COR-L47 (cell line): ENCODE measurements at places on chromosomes 3 and 15.

GRCh38 chr3:193828477-193828876, 235.5 kb downstream of the OPA1 start:
- DNase-seq: no peak

- DNase-seq: no peak
These were observed 18.3 kb downstream of the NOX5 start for GRCh38 chr15:69032703-69033373.

DNA sequence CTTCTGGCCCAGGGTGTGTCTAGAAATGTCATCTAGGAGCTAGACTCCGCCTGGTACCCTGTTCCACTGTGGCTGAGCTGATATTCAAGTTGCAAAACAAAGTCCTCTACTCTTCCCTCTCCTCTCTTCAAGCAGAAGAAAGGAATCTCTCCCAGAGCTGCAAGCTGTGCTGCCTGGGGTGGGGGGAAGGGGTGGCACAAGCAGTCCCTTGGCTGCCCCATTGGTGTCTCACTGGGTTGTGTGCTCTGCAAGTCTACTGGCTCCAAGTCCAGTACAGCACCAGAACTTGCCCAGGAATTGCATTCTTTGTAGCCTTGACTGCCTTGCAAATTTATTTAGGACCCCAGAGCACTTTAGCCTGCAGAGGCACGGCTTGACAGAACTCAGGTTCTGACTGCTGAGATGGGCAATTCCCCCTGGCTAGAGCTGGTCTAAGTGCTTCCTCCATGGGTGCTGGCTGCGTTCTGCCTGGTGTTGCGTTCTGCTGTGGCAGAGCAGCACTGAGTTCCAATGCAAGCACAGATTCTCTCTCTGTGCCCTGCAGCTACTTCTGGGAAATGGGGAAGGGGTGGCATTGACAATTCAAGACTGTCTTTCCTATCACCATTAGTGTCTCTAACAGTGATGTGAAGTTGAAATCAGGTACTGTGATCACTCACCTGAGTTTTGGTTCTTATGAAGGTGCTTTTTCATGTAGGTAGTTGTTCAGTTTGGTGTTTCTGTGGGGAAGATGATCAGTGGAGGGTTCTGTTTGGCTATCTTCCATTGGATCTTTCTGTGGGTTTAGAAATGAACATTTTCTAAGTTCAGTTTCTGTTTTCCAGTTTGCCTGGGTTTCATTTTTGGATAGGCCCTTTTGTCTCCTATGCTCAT, 39.5 kb downstream of the OXSR1 start:
- DNase-seq: no peak

DNA sequence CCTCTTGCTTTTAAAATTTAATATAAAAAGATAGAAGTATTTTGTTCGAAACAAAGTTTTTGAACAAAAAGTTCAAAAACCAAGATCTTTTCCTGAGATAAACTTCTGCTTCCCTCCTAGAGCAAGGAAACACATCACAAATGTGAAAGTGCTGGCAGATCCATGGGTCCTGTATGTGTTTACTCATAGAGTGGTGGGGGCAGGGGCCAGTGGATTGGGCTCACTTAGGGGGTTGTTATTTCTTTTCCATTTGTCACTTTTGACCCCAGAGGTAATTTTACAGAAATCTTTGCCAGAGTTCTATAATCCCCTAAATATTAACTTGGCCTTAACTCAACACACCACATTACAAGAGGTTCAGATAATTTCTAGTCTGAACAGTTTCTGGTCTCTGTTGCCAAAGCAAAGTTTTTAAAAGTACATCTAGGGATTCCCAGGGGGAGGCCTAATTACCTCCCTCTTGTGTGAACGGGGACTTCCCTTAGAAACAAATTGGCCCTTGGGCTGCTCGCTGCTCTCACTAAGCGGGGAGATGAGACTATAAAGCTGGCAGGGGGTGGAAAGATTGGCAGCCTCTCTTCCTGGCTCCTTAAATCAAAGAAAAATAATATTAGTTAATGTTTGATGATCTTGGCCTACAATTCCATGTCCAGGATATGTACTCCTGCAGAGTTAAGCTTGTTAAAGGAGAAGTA, 66.8 kb upstream of the PTX3 start:
- DNase-seq: peak; percentile 84

DNA sequence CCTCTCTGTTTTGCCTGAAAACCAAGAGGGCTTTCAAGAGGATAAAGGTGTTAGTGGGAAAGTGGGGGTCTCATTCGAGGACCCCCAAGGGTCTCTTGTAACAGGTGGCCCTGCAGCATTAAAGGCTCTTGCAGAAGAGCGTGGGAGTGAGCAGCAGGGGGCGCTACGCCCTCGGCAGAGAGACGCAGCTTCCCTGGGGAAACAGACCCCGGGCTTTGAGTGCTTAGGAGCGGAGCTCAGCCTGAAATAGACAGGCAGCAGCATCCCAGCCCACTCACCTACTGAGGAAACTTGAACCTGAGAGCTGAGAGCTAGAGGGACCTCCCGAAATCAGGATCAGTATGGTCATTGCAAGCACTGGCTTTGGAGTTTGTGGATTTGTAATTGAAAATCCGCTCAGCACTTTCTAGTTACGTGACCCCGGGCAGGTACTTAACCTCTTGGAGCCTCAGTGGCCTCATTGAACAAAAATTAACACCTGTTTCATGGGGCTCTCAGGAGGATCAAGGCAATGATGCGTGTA, 25.7 kb downstream of the RPLP1 start:
- peak; percentile 81 for DNase-seq

- DNase-seq: peak; percentile 14
These were observed 2.4 kb downstream of the ARHGEF3 start for GRCh38 chr3:56799251-56799882.

GRCh38 chr3:133831966-133832801, 26.6 kb downstream of the SRPRB start:
- DNase-seq: no peak

DNA sequence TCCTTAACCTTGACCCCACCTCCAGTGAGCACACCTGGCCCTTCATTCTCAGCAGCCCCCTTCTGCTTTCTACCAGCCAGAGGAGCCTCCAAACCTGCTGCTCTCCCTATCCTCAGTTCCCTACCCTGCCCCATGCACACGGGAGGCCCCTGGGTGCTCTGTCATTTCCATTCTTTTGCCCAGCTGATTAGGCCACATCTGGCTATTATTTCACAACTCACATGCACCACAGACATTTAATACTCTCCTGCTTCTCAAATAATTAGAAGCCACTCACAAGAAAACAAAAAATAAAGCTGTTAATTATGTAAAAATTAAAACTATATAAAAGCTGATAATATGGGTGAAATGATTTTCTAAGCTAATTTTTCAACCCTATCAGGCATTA, 50.7 kb downstream of the MYLK start:
- no peak for DNase-seq

DNA sequence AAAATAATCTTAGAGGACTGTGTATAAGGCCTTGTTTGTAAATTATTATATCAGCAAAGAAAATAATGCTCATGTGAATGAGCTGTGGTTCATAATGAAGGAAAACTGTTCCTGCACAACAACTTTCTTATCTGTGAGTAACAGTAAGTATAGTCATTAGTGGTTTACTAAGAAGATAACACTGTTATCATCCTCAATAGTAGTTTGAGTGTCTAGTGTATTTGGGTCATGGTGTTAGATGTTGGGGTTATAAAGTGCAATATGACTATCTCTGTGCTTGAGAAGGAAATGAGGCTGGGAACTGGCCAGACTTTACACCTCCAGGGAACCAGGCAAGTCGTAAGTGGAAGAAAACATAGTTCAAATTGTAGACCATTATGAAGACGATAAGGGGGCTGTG, 15.6 kb downstream of the VPS8 start:
- DNase-seq: no peak

DNA sequence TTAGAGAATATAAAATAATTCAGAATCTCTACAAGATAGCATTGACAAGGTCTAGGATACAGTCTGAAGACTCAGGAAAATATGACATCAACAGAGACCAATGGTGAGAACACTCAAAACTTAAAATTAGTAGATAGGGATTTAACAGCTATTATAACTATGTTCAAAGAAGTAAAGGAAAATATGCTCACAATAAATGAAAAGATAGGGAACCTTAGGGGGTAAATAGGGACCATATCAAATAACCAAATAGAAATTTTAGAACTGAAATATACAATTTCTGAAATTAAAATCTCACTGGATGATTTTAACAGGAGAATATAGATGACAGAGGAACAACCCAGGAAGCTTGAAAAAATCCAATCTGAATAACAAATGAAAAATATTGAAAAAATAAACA, 31.8 kb upstream of the IGF2BP2 start:
- no peak for DNase-seq

- DNase-seq: no peak
These were observed 96.1 kb downstream of the RSRC1 start for GRCh38 chr3:158205994-158206393.

- DNase-seq: no peak
These were observed 292.5 kb downstream of the MCTP2 start for GRCh38 chr15:94523873-94524272.

GRCh38 chr15:59887211-59887610, 116.9 kb upstream of the FOXB1 start:
- no peak for DNase-seq

- no peak for DNase-seq
These were observed 1.3 kb upstream of the LRRC58 start for GRCh38 chr3:120350401-120350941.

- DNase-seq: no peak
These were observed 169.5 kb downstream of the TNIK start for GRCh38 chr3:171290680-171291079.

GRCh38 chr15:23687143-23687470, at the start of gene NDN:
TSS of gene NDN (minus strand) at chr15:23687305. CDS start at chr15:23687217, 88 bp downstream.
- DNase-seq: no peak

DNA sequence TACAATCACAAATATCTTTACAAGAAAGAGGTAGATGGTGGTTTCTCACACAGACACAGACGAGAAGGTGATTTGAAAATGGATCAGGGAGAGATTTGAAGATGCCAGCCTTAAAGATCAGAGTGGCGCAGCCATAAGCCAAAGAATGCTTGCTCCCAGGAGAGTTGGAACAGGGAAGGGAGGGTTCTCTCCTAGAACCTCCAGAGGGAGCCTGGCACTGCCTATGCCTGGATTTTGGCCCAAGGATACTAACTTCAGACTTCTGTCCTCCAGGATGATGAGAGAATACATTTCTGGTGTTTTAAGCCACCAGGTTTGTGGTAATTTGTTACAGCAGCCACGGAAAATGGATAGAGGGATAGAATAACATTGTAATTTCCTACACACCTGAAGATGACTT, 279.1 kb downstream of the FAM43A start:
- no peak for DNase-seq

DNA sequence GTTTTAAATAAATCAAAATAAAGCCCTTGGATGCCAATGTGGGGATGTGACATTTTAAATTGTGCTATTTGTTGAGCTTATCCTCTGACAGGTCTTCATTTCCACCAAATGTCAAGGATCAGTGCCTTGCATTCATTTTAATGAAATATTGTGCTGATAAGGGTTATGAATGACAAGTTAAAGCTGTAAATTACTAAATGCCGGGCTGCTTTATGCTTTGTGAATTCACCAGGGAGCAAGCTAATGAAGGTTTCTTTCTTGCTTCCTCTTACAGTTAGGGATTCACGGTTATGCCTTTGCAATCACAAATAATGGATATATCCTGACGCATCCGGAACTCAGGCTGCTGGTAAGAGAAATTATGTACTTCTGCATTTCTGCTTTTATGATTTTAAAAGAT, 81.7 kb downstream of the LRTM1 start:
- DNase-seq: no peak

DNA sequence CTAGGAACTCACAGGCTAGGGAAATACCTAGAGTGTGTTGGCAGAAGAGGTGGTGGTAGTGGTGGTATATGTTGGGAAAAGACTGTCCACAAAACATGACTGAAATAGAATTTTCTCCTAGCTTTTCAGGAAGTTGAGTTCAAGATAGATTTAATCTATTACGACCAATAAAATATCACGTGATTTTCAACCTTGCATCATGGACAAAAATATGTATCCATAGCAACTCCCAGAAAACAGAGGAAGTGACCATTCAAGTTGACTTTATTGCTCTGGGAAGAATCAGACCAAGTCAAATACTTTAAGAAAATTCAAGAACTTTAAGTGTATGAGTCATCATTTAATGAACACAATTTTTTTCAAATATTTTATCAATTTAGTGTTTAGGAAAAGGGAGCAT, 347.0 kb upstream of the ZNF385D start:
- DNase-seq: no peak

DNA sequence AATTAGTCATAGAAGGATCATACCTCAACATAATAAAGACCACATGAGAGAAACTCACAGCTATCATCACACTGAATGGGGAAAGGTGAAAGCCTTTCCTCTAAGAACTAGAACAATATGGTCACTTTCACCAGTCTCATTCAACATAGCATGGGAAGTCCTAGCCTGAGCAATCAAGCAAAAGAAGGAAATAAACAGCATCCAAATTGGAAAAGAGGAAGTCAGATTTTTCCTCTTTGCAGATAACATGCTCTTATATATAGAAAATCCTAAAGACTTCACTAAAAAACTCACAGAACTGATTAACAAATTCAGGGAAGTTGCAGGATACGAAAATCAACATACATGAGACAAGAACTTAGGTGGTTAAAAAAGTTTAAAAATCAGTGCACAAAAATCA, 24.7 kb downstream of the MAP3K13 start:
- no peak for DNase-seq

DNA sequence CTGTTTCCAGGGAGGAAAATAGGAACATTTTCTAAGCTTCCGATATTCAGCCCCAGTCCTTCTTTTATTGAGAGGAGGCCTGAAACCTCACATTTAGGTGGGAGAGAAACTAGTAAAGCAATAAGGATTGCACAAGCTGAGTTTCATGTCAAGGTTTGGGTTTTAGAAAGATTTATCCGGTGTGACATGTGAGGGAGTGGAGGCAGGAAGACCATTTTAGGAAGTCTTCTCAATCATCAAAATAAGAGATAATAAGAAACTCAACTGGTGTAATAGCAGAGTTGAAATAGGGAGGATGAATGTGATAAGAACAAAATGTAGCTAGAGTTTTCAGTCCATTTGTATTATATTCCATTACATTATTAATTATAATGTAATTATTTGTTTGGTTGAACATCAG, 27.7 kb upstream of the CLDN16 start:
- no peak for DNase-seq

- DNase-seq: no peak
These were observed 43.1 kb downstream of the DNASE1L3 start for GRCh38 chr3:58167431-58168351.

DNA sequence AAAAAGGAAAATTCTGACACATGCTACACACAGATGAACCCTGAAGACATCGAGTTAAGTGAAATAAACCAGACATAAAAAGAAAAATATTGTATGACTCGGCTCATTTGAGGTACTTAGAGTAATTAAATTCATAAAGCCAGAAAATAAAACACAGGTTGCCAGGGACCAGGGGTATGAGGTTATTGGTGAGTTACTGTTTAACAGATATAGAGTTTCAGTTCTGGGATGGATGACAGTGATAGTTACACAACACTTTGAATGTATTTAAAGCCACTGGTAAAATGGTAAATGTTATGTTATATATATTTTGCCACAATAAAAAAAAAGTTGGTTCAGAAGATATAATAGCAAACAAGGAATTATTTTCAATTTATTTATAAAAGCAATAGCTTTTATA, 436.1 kb upstream of the WNT5A start:
- no peak for DNase-seq

GRCh38 chr3:125443923-125444322, 68.8 kb upstream of the ZNF148 start:
- DNase-seq: no peak
